M059J (cell line): ENCODE measurements at places on chromosomes 7 and 10. TPM values are rescaled to one million over a fixed set of nuclear protein-coding genes. Genes with fewer than 3 reads are reported as not detected.

DNA sequence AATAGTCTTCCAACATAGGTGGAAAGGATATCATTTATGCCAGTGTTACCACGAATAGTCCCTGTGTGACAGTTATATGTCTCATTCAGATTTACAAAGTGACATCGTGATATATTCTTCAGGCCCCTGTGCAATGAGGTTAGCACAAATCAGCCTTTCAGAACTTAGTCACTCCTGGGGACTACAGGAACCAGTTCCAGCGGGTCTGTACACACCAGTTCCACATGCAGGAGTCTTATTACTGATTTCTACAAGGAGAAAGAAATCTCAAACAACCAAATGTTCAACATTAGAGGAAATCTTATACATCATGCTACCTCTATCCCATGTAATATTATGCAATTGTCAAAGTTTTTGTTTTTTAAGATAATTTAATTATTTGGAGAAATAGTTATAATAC is 4.4 kb upstream of the WDR91 start:
- DNase-seq, result no peak

The EIF3B gene
- total RNA-seq, result 160 and 165 TPM in 2 replicates

DNA sequence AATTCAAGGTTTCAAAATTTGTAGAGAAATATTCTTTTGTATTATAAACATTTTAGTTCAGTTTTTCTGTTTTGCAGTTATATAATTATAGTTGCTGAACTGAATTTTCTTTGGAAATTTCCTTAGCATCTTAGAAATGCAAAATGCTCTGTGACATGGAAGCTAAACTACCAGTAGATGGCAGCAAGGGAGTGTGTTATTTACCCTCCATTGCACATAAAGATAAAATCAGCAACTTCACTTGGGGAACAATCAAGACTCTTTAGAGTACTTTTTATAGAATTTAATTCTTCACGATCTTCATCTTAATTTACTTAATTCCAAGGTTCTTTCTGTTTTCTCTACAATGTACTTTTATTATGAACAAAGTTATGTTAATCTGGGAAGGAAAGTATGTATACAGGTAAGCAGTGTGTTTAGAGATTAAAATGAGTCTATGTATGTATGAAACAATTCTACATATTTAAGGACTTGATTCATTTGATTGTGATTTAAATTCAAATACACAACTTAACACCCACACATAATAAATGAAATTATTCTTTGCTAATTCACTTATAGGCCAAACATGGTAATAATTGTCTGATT is 404.2 kb downstream of the THSD7A start:
- DNase-seq, result peak; percentile 70

DNA sequence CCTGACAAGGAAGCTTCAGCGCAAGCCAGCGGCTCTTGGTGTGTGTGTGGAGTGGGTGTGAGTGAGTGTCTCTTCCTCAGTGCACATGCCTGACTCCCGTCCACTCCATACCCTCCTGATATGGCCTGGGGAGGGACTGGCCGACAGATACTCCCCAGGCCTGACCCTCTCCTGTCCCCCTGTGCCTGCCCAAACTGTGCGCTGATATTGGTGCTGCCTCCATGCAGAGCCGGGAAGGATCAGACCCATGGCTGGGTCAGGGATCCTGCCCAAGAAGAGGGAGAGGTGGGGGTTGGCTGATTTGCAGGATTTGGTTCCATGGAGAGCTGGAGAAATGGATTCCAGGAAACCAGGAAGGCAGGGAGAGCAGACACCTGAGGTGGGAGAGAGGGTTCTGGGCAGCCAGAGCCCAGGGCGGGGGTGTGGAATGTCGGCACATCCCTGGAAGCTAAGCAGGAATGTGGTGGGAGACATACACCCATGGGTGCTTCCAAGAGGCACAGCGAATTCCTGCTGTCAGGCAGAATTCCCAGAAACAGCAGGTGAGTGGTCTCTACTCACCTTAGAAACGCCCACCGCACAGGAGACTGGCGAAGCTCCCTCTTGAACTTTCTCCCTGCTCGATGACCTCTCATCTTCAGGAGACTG is 6.3 kb downstream of the CALML5 start:
- DNase-seq, result no peak

DNA sequence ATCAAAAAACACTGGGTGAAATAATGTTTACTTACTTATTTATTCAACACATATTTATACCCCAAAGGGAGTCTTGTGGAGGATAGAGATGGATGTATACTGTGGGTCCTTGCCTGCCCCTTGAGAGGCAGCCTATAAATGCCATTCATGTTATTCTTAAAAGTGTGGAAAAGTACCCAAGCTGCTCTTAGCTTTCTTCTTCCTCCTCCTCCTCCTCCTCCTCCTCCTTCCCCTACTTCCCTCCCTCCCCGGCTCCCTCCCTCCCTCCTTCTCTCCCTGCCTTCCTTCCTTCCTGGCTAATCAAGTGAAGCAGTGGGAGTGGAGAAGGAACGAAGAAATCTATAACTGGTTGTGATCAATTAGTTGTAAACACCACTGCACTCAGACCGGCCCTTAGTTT is 21.2 kb upstream of the IGF2BP3 start:
- peak; percentile 25 for DNase-seq

The MACROH2A2 gene
- 2.1 TPM in 2 replicates for total RNA-seq

- DNase-seq, result peak; percentile 90
These were observed 121.2 kb downstream of the FAM107B start for GRCh38 chr10:14653271-14654161.

DNA sequence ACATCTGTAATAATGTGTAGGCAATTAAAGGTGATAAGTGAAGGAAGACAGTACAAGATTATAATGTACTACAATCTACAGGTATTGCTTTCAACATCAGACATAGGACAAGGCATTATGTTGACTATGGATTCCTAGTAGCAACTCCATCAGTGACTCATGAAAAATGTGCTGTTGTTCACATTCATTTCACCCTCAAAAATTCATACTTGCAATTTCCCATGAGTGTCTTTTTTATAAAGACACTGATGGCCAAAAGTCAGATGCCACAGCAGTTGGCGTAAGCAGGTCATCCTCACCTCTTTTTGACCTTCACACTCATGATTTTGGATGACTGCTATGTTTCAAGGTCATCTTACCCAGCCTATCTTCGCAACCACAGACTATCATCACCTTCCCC is 100.0 kb upstream of the AMPH start:
- peak; percentile 50 for DNase-seq

The ZNF804B gene
- not detected in 2 replicates for total RNA-seq

GRCh38 chr10:93080350-93081046 is 6.8 kb downstream of the CYP26A1 start:
- DNase-seq, result peak; percentile 54

DNA sequence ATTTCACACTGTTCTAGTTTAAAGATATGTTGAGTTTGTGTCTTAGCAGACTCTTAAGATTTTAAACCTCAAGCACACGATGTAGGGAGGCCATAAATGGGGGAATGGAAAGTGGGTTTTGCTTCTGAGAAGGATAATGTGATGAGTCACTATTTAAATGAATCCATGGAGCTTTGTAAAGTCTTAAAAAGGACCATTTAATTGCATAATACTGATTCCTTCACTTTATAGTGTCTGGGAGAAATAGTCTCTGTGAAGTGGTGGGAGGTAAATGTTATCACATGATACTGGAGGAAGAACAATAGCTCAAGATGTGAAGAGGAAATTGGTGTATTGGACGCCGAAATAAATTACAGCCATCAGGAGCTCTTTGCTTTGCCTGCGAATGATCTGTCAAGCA is 84.0 kb upstream of the MYO3A start:
- DNase-seq, result peak; percentile 33
